Smooth muscle cell of the brain vasculature (primary cell): ENCODE measurements at places on chromosomes 12 and 14.

- DNase-seq = no peak
Measured at GRCh38 chr14:94505641-94506040, 3.6 kb downstream of the SERPINA12 start.

- DNase-seq = no peak
Measured at GRCh38 chr12:67772267-67773169, 124.0 kb downstream of the DYRK2 start.

DNA sequence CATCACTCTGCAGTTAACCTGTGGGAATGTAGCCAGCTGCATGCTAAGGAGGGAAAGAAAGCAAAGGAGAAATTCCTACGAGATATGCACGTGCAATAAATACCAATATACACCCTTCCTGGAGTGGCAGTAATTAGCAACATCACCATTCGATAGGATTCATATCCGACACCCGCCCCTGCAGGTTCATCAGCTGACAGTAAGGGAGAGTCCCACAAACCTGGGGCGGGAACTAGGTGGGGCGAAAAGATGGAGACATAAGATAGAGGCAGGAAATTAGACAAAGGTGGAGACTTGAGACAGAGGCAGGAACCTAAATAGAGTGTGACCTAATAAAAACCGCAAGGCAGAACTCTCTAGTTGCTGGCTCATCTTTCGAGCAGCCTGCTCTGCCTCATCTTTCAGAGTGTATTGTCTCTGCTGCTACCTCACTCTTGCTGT lies 51.6 kb downstream of the PLEKHG3 start:
- no peak for DNase-seq

DNA sequence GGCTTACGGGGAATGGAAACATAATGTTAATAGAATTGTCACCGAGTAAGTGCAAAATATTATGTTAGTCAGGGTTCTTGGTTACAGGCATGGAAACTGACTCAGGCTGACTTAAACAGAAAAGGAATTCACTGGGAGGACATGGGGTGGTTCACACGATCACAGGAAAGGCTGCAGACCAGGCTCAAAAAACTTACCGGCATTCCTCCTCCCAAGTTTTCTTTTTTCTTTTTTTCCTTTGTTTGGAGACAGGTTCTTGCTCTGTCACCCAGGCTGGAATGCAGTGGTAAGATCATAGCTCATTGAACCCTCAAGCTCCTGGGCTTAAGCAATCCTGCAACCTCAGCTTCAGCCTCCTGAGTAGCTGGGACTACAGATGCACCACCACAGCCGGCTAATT lies 11.9 kb upstream of the UBE2N start:
- no peak for DNase-seq

- no peak for DNase-seq
Measured at GRCh38 chr12:22254478-22254877, 80.0 kb downstream of the ST8SIA1 start.

GRCh38 chr12:75478116-75478794 lies 2.3 kb upstream of the GLIPR1 start:
- no peak for DNase-seq

- DNase-seq = no peak
Measured at GRCh38 chr12:66539431-66539830, 139.4 kb downstream of the GRIP1 start.

DNA sequence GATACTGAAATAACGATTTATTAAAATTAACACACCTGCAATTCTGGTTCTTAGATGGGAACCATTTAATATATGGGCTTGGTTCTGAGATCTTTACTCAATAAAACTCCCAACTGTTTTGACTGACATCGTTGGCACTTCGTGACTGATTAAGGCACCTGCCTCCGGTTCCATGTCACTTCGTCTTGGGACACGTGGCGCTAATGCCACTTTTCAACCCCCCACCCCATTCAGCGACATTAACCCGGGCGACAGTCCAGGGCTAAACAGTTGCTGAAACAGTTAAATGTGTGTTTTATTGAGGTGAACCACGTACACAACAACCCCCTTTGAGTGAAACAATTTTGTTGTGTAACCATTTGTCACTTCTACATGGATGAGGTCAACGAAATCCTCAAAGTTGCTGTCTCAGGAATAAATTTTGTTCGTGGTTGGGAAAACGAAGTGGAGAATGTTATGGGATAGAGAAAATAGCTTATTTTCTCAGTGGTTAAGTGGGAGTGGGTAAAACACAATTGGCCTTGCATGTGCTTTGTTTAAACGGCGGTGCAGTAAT lies 9.9 kb upstream of the SLC38A2 start:
- no peak for DNase-seq
